ENCODE measurements at places on chromosomes 5 and 9. TPM values are rescaled to one million over a fixed set of nuclear protein-coding genes. Genes with fewer than 3 reads are reported as not detected.

PHF2 gene
- total RNA-seq = 13.7 TPM

MLANA gene
- 0.05 TPM for total RNA-seq

TAF11L13 gene
- not detected for total RNA-seq

HTR1A gene
- not detected for total RNA-seq

GPBP1 gene
- total RNA-seq = 64.1 TPM

PRR7 gene
- total RNA-seq = 6.2 TPM

PALM2AKAP2 gene
- total RNA-seq = 28.5 TPM

GPR21 gene
- total RNA-seq = 0.97 TPM

EPB41L4B gene
- total RNA-seq = not detected

FYB1 gene
- total RNA-seq = not detected

OR1B1 gene
- total RNA-seq = not detected

GBGT1 gene
- 6.9 TPM for total RNA-seq

RECK gene
- total RNA-seq = 54.0 TPM

Measured in smooth muscle cell of the umbilical artery (primary cell).